EL (cell line): ENCODE measurements at places on chromosomes 1 and 21.

- DNase-seq, result no peak
Measured at GRCh38 chr21:42221581-42222345, 2.8 kb downstream of the ABCG1 start.

DNA sequence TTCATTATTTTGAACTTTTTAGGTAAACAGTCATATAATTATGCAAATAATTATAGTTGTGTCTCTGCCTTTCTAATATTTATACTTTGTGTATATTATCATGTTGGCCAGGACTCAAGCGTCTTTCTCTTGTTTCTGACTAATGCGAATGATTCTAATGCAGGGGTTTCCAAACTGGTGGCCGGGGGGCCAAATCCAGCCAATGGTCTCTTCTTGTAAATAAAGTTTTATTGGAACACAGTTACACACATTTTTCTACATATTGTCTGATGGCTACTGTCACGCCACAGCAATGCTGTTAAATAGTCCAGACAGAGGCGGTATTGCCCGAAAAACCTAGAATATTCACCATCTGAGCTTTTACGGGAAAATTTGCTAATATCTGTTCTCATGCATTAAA lies 8.9 kb upstream of the POFUT2 start:
- DNase-seq, result no peak

- DNase-seq, result peak; percentile 4
Measured at GRCh38 chr1:247077876-247078257, 744 bp downstream of the ZNF670 start.

DNA sequence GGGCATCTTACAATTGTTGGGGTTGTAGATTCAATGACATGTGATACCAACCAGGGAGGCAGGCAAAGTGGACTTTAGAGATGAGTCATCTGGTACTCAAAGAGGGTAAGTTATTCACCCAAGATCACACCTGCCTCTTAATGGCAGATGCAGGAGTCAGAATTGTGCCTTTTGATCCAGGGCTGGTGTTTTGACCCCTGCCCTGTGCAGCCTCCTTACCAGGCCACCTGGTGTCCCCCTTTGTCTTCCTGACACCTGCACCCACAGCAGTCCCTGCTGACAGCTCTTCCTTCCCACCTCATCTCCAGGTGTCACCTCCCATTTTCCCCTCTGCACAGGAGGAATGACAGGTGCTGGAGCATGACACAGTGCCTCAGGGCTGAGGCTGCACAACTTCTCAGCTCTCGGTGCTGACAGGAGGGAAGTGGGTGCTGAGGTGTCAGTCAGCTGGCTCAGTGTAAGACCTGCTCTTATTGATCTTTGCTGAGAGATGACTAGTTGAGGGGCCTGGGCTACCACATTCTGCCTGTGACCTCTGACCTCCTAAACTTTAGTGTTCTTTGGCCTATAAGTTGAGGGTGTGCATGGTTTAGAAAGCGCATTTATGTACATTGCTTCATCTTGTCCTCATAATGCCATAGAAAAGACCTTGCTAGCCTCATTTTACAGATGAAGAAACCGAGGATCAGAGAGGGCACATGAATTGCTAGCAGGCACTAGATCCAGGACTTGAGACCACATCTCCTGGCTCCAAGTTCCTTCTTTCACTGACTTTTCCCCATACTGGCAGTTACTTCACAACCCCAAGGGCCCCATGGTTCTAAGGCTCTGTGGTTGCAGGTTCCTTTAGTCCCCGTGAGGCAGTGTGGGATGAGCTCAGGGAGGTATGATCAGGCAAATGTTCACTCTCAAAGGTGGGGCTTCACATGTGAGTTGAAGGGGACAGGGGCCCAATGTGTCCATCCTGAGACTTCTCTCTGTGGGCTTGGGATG lies 31.3 kb downstream of the CACNA1E start:
- no peak for DNase-seq

GRCh38 chr1:12708396-12709090 lies 7.4 kb upstream of the AADACL3 start:
- DNase-seq, result no peak

GRCh38 chr21:38992737-38993136 lies 187.0 kb downstream of the ETS2 start:
- no peak for DNase-seq

- no peak for DNase-seq
Measured at GRCh38 chr1:239841631-239842030, 250.1 kb upstream of the FMN2 start.

DNA sequence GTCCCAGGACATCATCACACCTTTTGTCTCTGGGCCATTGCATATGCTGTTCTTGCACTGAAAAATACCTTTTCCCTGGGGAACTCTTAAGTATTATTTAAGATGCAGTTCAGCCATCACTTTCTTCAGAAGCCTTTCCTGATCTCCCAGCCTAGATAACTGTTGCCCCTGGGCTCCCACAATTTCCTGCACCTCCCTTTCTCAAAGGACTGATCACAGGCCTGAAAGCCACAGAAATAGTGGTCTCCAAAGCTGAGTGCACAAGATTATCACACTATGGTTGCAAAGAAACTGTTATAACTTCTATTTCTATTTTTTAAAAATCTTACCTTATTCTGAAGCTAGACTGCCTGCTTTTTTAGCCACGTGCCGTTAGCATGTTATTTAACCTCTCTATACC lies 2.8 kb upstream of the ZSCAN20 start:
- DNase-seq, result no peak

DNA sequence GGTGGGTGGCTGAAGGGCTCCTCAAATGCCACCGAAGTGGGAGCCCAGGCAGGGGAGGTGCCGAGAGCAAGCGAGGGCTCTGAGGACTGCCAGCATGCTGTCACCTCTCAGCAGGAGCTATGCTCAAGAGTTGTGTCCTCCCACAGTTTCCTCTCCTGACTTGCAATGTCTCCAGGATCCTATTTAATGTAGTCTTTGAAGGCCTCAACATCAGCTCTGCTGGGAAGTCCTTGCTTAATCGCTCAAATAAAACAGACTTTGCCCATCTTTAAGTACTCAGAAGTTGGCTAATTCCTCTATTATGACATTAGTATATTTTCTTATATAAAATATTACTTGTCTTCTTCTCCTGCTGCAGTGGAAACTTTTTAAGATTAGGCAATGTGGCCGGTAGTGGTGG lies 154.2 kb upstream of the NRIP1 start:
- DNase-seq, result no peak

GRCh38 chr1:203667616-203668015 lies 41.0 kb downstream of the ATP2B4 start:
- no peak for DNase-seq

- DNase-seq, result no peak
Measured at GRCh38 chr1:179087665-179088064, 5.8 kb downstream of the TOR3A start.

- no peak for DNase-seq
Measured at GRCh38 chr1:167304165-167304564, 83.5 kb downstream of the POU2F1 start.

GRCh38 chr1:65512383-65512782 lies 91.9 kb downstream of the LEPR start:
- no peak for DNase-seq

GRCh38 chr1:195754303-195754702 lies 853.9 kb downstream of the KCNT2 start:
- no peak for DNase-seq

- DNase-seq, result no peak
Measured at GRCh38 chr1:12435639-12436344, 182.2 kb downstream of the DHRS3 start.

DNA sequence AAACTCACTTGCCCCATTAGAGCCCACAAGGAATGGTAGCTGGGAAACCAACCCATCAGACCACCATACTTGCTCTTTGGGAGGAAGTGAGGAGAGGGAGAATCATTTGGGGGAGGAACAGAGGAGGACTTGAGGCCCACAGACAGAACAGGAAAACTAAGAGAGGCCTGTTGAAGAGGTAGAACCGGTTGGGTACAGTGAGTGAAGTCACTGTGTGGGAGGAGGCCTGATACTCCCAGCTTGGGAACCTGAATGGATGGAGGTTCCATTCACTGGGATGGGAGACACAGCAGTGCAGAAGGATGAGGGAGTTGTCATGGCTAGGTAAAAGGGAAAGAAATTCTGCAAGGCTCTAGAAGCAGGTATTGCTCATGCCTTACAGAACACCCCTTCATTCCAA lies 63.4 kb upstream of the PSEN2 start:
- no peak for DNase-seq

DNA sequence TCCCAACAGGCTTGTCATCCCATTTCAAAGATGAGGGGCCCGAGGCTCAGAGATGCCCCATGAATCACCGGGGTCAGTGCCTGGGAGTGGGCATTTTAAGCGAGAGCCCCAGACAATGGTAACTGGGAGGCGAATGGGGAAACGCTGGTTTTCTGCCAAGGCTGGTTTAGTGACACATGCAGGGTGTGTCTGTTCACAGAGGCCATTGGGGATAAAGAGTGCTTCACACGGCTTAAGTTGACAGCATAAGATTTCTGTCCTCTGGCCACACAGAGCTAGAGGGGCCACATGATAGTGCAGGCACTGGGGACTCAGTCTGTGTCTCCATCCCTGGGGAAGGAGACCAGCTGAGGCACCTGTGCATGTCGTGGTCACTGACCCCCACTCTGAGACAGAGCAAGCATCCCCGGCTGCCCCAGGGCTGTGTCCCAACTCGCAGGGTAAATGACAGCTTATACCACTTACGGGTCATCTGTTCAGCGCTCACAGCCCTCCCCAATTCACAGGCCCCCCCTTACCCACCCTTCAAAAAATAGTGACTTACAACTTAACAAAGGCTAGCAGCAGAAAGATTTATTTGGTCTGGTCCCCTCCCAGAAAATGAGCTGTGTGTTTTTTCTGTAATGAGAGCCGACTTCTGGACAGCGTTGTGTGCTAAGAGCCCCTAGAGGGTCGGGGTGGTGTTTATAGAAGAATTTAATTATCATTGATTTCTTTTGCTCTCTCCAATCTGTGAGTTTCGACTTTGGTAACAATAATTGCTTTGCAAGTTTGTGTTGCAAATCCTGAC lies 34.9 kb upstream of the ARHGEF16 start:
- no peak for DNase-seq

GRCh38 chr1:14189381-14189780 lies 409.1 kb upstream of the KAZN start:
- no peak for DNase-seq

- DNase-seq, result no peak
Measured at GRCh38 chr1:175635092-175635491, 108.3 kb downstream of the TNR start.

DNA sequence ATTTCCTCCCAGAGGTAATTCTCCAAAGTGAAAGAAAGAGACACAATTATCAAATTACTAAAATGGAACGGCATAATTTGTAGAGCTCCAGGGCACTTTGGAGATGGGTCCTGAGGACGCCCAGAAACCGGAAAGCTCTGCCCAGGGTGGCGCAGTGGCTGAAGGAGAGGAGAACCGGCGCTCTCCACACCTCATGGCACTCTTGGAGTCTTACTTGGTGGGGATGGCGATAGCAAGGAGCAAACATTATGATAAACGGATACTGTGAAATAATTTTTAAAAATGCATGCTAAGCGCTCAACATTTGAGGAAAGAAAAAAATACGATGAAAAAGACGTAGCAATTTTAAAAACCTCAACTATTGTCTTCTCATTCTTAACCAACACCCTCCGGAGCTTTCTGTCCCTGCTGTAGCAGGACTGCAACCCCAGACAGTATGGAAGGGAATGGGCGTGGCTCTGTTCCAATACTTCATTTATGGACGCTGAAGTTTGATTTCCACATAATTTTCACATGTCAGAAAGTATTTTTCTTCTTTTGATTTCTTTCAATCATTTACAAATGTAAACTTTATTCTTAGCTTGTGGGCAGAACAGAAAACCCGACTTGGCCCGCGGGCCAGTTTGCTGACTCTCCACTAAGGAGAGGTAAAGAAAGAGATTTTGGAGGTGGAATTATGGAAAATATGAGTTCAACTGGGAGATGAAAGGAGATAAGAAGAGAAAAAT lies 1.1 kb downstream of the S100A11 start:
- peak; percentile 45 for DNase-seq

GRCh38 chr1:15830258-15830657 lies 17.2 kb upstream of the SPEN start:
- no peak for DNase-seq

GRCh38 chr21:42006765-42007164 lies 3.4 kb downstream of the ZBTB21 start:
- DNase-seq, result no peak

DNA sequence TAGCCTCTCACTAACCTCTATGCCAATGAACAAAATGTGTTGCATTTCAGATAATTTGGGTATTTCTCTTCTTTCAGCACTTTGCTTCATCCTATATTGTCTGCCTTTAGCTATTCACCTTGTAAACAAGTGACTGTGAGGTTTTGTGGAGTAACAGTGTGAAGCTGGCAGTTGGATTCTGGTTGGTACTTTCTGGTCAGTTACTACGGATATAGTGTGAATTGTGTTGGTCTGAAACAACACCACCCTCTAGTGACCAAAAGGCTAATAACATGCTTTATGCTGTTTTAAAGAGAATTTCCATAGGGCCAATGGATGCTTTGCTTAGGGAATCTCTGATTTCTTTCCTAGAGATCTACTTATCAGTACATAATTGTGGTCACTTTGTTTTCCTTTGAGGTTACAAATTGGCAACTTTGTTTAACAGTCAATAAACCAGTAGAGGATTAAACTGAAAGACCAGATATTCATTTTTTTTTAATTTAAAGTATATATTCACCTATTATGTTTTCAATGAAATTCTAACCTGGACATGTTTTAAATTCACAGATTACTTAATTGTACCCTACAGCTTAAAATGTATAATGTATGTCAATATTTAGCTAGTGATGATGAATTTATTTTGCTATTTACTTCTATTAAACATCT lies 2.5 kb upstream of the PTGER3 start:
- peak; percentile 68 for DNase-seq

DNA sequence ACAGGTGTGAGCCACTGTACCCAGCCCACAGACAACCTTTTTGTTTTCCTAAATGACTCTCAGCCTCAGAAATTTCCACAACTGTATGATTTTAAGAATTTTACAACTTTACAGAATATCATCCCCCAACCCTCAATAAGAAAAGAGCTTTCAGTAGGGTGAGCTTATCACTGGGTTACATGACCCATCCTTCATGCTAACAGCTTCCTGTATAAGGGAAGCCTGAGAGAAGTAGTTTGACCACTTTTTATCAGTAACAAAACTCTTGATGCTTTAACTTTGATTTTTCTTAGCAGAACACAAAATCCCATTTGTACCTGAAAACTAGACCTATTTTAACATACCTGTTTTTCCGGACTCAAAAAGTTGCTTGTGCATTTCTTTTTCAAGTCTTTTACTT lies 9.7 kb upstream of the MYBPHL start:
- DNase-seq, result no peak

DNA sequence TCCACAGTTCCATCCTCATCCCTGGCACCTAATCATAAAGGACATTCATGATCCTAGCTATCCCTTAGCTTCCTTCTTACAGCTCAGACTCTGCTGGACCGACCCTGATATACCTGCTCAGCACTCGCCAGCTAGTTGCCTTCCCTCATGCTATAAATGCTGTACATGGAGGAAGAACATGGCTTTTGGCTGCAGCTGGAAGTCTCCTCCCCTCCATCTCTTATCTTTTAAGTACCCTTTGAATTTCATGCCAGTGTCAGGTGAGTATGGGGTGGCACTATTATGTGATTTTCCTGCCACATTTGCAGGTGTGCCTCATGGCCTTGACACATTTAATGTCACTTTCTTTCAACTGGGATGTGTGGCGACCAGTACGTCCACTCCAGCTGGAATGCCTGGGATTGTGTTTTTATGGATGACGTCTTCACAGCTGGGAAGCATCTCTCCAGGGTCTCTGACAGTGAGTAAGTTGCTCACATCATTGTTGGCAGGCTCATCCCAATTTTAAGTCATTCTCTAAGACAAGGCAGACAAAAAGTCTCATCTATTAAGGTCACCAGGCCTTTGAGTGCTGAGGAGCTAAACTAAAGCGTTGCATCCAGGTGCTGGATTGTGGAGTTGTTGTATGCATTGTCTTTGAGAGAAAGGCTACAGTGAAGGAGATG lies 43.4 kb downstream of the RUNX1 start:
- no peak for DNase-seq
